Heart left ventricle (tissue), 16 donors: ENCODE measurements at places on chromosomes 6 and 20. TPM values are rescaled to one million over a fixed set of nuclear protein-coding genes. Genes with fewer than 3 reads are reported as not detected.

DNA sequence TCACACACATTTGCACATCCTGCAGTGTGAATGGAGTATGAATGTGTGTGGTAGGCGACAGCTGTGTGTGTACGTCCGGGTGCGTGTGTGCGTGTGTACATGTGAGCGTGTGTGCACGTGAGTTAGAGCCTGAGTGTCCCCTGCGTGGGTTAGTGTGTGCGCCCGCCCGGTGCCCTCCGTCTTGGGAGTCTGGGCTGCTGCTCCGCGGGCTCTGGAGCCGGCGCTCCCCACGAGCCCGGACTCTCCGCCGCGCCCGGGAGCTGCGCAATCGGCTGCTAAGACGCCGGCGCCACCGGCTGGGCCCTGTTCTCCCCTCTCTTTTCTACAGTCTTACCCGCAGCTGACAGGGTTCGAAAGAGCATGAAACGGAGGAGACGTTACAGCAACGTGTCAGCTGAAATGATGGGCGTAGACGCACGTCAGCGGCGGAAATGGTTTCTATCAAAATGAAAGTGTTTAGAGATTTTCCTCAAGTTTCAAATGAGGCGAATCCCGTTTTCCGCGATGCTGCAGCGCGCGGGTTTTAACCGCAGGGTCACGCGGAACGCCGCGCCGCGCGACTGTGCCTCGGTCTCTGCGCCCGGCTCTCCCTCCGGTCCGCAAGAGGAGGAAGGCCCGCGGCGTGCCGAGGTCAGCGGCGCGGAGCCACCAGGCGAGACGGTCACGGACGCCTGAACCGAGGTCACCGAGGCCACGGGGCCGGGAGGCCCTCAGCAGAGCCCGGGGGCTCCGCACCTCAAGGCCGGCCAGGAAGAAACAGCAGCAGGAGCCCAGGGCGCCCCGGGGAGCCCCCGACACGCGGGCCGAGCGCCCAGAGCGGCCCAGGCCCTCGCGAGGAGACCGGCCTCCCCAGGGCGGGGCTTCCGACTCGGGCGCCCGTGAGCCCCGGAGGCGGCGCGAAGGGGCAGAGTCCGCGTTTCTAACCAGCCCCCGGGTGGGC lies 95.3 kb upstream of the BHLHE23 start:
- no peaks in the 10 kb centered on the region for H3K36me3 ChIP-seq
- peaks cover 3% of the 10 kb centered on the region for H3K27me3 ChIP-seq
- H3K27ac ChIP-seq = peak overlapping the region; percentile 49
- DNase-seq = peak; percentile 69

DNA sequence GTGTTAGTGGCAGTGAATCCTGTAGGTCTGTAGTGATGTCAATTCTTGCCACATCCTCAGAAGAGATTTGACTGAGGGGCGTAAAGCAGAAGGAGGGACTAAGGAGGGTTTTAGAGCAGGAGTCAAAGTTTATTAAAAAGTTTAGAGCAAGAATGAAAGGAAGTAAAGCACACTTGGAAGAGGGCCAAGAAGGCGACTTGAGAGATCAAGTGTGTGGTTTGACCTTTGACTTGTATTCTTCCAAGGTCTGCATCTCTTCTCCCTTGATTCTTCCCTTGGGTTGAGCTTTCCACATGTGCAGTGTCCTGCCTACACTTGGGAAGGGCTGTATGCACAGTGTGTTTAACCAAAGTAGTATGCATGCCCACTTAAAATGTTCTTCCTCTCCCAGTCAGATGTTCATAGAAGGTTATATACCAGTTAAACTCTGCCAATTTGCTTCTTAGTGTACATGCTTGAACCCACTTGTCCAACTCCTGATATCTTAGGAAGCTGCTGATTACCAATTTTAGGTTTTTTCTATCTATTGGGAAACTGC lies 627.6 kb downstream of the MMUT start:
- H3K27ac ChIP-seq = no peak overlapping the region
- H3K4me3 ChIP-seq = no peak overlapping the region
- no peaks in the 10 kb centered on the region for H3K4me1 ChIP-seq
- no peaks in the 10 kb centered on the region for H3K36me3 ChIP-seq
- DNase-seq = no peak

- DNase-seq = no peak
- no peak overlapping the region for H3K4me3 ChIP-seq
- H3K27ac ChIP-seq = no peak overlapping the region
- H3K36me3 ChIP-seq = no peaks in the 10 kb centered on the region
- H3K27me3 ChIP-seq = no peaks in the 10 kb centered on the region
These were observed 212.5 kb upstream of the CHD6 start for GRCh38 chr20:41830702-41831101.

GRCh38 chr6:145315982-145316600 lies 419.2 kb downstream of the EPM2A start:
- DNase-seq = no peak
- H3K4me1 ChIP-seq = no peaks in the 10 kb centered on the region
- no peaks in the 10 kb centered on the region for H3K36me3 ChIP-seq
- H3K4me3 ChIP-seq = no peak overlapping the region

- no peaks in the 10 kb centered on the region for H3K4me1 ChIP-seq
- no peak for DNase-seq
- H3K36me3 ChIP-seq = peaks cover 34% of the 10 kb centered on the region
- H3K27me3 ChIP-seq = no peaks in the 10 kb centered on the region
- H3K4me3 ChIP-seq = no peak overlapping the region
These were observed 66.4 kb downstream of the AFDN start for GRCh38 chr6:167892835-167893815.

GRCh38 chr20:24560571-24561491 lies 91.4 kb downstream of the SYNDIG1 start:
- H3K4me3 ChIP-seq = no peak overlapping the region
- no peak overlapping the region for H3K27ac ChIP-seq
- H3K27me3 ChIP-seq = no peaks in the 10 kb centered on the region
- no peaks in the 10 kb centered on the region for H3K4me1 ChIP-seq

GRCh38 chr20:40815156-40816038 lies 126.4 kb upstream of the MAFB start:
- no peaks in the 10 kb centered on the region for H3K4me1 ChIP-seq
- H3K27me3 ChIP-seq = no peaks in the 10 kb centered on the region
- H3K4me3 ChIP-seq = no peak overlapping the region

DNA sequence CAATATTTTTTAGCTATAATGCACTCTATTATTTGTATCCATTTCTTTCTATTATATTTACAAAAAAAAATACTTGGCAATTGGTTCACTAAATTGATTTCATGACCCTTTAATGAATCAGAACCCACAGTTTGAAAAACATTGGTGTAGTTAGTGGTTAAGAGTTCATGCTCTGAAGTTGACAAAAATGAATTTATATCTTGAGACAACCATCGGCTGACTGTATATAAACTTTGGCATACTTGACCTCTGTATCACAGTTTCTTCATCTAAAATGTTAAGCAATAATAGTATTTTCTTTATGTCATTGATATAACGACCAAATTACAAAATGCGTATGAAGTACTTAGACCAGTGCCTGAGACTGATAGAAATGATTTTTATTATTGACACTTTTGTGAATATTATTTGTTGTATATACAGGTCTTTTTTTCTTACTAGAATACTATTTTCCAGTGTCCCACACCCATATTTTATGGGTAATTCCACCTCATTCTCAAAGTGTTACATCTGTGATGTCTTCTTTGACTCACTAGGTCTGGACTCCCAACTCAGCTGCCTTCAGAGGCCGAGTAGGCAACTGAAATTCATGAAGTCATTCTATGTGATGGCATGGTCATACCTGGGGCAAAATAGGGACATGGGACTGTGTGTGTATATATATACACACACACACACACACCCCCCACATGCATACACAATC lies 459.2 kb downstream of the RFPL4B start:
- H3K27me3 ChIP-seq = no peaks in the 10 kb centered on the region
- H3K4me3 ChIP-seq = no peak overlapping the region
- H3K36me3 ChIP-seq = no peaks in the 10 kb centered on the region
- H3K4me1 ChIP-seq = no peaks in the 10 kb centered on the region
- H3K27ac ChIP-seq = no peak overlapping the region

DNA sequence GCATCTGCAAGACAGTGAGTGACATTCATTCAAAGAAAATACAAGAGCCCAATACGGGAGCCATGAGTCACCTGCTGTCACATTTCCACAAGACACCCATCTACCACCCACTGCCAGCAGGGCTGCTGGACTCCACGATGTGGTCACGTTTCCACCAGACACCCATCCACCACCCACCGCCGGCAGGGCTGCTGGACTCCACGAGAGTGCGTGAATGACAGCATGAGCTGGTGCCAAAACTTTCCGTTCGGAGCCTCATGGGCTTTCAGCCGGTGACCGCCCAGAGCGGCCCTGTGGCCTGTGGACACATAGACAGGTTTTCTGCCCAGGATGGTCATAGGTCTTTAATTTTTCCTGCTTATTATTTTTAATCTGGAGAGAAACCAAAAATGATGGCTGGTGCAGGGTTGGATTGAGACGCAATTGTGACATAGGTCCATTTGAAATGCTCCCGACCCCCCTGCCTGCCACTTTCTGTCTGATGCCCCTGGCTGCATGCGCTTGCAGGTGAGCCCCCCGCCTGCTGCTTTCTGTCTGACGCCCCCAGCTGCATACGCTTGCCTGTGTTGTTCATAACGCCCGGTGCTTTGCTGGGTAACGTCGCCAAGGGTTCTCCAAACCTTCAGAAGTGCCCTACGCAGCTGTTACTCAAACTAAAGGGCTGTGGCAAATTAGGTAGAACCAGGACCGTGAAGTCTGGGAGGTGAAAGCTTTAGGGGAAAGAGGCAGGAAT lies 59.1 kb upstream of the SMOC2 start:
- peaks cover 6% of the 10 kb centered on the region for H3K4me1 ChIP-seq
- H3K27me3 ChIP-seq = no peaks in the 10 kb centered on the region
- DNase-seq = no peak
- H3K36me3 ChIP-seq = no peaks in the 10 kb centered on the region
- no peak overlapping the region for H3K4me3 ChIP-seq

GRCh38 chr6:138162955-138163575 lies 1.3 kb downstream of the ARFGEF3 start:
- H3K4me1 ChIP-seq = peaks cover 12% of the 10 kb centered on the region
- H3K36me3 ChIP-seq = no peaks in the 10 kb centered on the region
- peaks cover 10% of the 10 kb centered on the region for H3K27me3 ChIP-seq
- DNase-seq = no peak

GRCh38 chr6:6600875-6601274 lies 12.4 kb downstream of the LY86 start:
- no peaks in the 10 kb centered on the region for H3K36me3 ChIP-seq
- H3K27ac ChIP-seq = no peak overlapping the region
- H3K4me3 ChIP-seq = no peak overlapping the region
- H3K4me1 ChIP-seq = peaks cover 31% of the 10 kb centered on the region

DNA sequence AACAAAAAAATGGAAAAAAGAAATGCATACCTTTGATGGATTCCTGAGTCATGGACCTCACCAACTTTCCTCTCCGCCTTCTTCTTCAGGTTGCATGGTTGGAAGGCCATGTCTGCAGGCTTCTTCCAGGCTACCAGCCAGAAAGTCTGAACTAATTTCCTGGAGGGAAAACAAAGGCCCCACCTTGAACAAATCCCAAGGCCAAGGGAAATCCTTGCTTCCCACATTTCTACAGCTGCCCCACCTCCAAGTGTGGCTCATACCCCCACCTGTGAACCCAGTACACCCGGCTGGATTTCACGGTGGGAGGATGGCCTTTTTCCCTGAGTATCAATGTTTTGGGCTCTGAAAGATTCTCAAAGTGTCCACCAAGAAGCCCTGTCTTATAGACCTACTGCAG lies 22.4 kb downstream of the IL17A start:
- H3K4me1 ChIP-seq = no peaks in the 10 kb centered on the region
- H3K27ac ChIP-seq = no peak overlapping the region
- H3K4me3 ChIP-seq = no peak overlapping the region
- H3K36me3 ChIP-seq = no peaks in the 10 kb centered on the region
- DNase-seq = peak; percentile 25

DNA sequence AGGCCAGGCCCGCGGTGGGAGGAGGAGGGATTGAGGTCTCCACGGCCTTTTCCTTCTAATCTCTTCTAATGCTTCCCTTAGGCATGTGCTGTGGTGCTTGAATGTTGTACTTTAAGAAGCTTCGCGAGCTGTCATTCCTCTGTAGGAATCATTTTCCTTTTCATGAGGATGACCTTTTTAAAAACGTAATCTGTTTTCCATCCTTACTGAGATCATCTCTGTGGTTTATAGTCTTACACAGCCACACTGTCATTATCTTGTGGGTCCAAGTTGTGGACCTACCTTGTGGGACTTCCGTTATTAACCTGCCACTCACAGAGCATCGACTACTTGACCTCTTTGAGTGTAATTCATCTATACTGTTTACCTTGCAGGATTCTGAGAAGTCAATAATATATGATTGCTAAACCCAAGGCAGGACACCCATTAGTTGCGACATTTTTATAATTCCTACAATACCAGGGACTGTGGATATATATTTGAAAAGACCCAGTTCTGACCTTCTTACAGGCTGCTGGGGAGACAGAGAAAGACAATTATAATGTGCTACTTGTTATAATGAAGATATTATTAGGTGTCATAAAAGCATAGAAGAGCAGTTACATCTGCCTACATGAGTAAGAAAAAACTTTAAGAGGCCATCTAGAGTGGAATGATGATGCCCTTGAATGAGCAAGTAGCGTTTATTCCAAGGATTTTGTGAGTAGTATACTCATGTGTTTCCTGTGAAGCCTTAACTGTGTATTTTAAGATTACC lies 842 bp downstream of the SLC25A27 start:
- peak overlapping the region; percentile 89 for H3K4me3 ChIP-seq
- peak overlapping the region; percentile 77 for H3K27ac ChIP-seq
- H3K4me1 ChIP-seq = no peaks in the 10 kb centered on the region
- H3K27me3 ChIP-seq = no peaks in the 10 kb centered on the region
- no peaks in the 10 kb centered on the region for H3K36me3 ChIP-seq

DNA sequence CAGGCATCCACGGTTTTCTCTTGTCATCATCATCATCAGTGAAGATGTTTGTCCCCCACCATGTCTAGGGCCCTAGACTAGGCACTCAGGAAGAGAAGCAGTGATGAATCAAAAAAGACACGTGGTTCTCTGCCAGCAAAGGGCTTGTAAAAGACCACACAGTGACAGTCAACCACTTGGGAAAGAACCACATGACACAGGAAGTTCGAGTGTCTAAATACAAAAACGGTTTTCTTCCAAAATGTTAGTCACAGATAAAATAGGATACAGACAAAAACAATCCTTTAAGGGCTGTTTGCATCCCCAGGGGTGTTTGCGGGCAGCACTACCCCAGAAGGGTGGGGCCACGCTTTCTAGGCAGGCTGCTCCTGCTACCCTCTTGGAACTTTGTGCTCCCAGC lies 356.8 kb upstream of the AGPAT4 start:
- no peaks in the 10 kb centered on the region for H3K36me3 ChIP-seq
- no peak overlapping the region for H3K4me3 ChIP-seq
- H3K4me1 ChIP-seq = peaks cover 3% of the 10 kb centered on the region

GRCh38 chr6:57089265-57089664 lies 723 bp upstream of the ZNF451 start:
- no peak overlapping the region for H3K27ac ChIP-seq
- H3K4me1 ChIP-seq = peaks cover 38% of the 10 kb centered on the region
- H3K27me3 ChIP-seq = no peaks in the 10 kb centered on the region
- peak overlapping the region; percentile 65 for H3K4me3 ChIP-seq

DNA sequence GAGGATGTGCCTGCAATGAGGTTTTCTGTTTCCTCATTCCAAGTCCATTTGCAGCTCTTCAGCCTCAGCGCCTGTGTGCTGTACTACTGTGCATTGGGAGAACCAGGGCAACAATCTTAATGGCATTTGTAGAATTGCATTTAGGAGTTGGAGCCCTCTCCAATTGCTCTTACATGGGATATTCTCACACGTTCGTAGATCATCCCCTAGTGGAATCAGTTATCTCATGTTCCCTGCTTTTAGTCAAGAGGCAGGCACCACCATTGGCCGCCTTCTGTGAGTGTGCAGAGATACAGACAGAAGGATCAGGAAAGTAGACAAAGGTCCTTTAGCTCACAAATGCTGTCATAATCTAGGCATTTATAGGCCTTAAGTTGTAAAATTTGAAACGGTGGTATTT lies 84.2 kb upstream of the RGS17 start:
- no peaks in the 10 kb centered on the region for H3K36me3 ChIP-seq
- H3K4me1 ChIP-seq = no peaks in the 10 kb centered on the region

CST5 gene
- total RNA-seq = not detected

F13A1 gene
- 64.0 TPM for total RNA-seq

LINC00237 gene
- total RNA-seq = not detected

SLC16A10 gene
- total RNA-seq = 12.6 TPM

LKAAEAR1 gene
- total RNA-seq = not detected
